ENCODE measurements at places on chromosomes 5 and 9. TPM values are rescaled to one million over a fixed set of nuclear protein-coding genes. Genes with fewer than 3 reads are reported as not detected.

PCDHGC4 gene
- total RNA-seq: 3.8 TPM

GRCh38 chr9:94874316-94874715 is 147.8 kb downstream of the AOPEP start:
- DNase-seq: no peak

DNA sequence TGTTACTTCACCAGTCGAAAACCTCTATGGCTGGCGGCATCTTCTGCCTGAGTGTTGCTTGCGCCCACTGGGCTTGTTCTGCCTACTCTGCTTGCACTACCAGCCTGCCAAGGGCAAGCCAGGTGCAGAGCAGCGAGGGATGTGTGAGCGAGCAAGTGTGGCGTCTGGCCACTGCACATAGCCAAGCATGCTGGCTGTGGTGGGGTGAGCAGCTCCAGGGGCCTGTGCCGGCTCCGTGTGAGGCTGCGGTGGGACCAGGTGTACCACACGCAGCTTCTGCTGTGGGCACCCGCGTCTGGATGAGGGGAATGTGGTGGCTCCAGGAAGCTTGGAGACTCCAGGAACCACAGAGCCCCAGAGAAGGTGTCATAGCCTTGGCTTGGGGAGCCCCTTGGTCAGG is 51.4 kb downstream of the GTF3C4 start:
- no peak for DNase-seq

DNA sequence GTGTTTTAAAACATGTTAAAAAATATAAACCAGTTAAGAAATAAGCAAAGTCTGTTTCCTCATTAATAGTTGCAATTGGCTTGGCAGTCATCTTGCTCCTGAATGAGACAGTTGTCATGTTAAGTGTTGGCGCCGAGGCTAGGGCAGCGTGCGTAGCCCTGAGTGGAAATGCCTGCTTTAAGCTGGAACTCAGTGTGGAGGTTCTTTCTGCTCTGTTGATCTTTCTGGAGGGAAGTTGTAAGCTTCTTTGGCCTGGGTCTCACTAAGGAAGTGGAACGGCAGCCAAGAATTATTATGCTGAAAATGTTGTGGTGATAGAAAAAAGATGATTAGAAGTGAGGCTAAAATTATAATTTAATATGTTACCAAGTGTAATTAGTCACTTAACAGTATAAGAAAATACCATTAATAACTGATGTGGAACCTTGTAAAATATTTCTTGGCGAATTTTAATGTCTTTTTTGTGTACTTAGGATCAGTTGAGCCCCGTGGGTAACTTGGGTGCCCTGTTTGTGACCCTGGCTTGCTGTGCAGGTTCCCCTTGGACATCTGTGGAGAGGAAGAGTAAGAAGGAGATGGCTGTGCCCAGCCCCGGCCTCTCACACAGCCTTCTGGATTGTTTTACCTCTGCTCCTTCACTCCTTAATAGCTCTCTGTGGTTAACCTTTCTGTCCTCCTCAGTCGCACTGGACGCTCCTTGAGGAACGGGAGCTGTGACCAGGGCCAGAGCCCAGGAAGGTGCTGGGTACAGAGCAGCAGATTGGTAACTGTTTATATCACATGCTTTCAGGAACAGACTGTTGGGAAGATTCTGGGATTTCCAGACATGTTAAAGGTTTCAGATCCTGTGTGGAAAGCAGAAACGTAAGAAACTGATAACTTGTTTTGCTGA is 31.0 kb downstream of the PCBD2 start:
- no peak for DNase-seq

DNA sequence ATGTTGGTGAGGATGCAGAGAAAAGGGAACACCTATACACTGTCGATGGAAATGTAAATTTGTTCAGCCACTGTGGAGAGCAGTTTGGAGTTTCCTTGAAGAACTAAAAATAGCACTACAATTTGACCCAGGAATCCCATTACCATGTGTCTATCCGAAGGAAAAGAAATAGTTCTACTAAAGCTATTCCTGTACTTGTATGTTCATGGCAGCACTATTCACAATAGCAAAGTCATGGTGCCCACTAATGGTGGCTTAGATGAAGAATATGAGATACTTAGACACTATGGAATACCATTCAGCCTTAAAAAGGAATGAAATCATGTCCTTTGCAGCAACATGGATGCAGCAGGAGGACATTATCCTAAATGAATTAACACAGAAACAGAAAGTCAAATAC is 50.2 kb upstream of the CAST start:
- DNase-seq: no peak

GRCh38 chr9:106286249-106286648 is 576.7 kb upstream of the ZNF462 start:
- no peak for DNase-seq

ARL14EPL gene
- total RNA-seq: not detected
